ENCODE measurements at places on chromosomes 12 and 14.

DNA sequence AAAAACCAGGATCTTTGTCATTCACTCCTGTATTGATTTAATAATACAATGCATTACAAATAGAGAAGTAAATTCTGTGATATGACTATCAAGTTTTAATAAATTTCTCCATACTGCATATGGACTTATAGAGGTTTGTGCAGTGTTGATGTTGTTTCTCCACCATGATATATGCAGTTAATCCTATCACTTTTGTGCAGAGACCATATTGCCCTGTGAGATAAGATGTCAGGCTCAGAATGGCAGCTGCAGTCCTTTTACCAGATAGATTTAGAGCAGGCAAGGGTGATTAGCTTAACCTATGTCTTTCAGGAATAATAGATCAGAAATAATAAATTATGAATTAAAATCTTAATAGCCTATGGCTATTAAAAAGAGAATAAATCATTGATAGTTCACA, 38.6 kb upstream of the KCNJ8 start:
- DNase-seq = no peak

DNA sequence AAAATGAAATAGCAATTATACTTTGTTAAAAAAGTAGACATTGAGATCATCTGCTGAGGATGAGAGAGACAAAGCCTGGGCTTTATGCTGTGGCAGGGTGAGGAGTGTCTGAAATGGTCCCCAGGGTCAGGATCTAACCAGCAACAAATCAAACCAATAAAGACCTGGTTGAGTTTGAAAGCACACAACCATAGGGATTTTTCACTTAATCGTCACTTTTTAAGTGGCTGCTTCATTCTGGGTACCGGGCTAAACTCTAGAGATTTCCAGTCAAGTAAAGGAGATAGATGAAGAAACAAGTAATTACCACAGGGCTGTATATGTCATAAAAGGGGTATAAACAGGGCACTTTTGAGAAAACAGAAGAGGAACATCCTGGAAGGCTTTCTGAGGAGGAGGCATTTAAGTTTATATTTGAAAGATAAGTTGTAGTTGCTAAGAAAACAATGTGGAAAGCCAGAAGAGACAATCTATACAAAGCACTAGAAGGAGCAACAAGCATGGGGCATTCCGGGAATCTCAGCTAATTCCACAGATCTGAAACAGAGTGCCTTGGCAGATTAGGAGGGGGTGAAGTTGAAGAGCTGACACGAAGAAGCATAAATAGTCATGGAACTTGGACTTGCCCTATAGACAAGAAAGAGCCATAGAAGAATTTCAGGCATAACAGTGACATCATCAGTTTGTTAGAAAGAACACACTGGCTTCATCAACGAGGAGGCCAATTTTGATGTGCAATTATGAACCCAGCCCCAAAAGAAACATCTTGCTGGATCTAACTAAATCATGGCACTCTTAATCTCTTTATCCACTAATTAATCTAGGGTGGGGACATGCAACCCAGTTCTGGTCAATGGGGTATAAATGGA, 46.9 kb upstream of the FRS2 start:
- no peak for DNase-seq

GRCh38 chr14:29558516-29558915, 369.1 kb downstream of the PRKD1 start:
- no peak for DNase-seq

DNA sequence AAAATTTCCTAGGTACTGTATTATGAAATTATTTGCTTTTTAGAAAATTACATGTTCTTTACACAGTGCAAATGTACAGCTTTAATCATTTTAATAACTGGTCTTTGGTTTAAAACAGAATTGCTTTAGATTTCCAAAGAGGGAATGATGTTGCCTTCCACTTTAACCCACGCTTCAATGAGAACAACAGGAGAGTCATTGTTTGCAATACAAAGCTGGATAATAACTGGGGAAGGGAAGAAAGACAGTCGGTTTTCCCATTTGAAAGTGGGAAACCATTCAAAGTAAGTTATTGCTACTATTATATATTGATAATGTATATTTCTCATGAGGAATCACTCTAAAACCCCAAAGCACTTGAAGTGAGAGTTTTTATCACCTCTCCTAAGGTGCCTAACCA, 13.4 kb downstream of the LGALS3 start:
- no peak for DNase-seq

DNA sequence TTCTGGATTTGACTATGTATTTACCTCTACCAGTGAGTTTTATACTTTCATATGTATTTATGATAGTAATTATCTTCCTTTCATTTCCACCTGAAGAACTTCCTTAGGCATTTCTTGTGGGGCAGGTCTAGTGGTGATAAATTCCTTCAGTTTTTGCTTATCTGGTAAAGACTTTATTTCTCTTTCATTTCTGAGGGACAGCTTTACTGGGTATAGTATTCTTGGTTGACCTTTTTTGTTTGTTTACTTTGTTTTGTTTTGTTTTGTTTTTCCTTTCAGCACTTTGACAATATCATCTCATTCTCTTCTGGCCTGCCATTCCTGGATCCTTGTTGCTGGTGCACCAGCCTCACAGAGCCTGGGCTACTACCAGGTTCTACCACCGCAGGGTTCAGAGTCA, 53.9 kb upstream of the NFKBIA start:
- no peak for DNase-seq

GRCh38 chr14:73049428-73049827, 8.9 kb upstream of the RBM25 start:
- no peak for DNase-seq

GRCh38 chr12:111271674-111272418, 97.0 kb downstream of the PHETA1 start:
- DNase-seq = no peak

- DNase-seq = no peak
Observed at GRCh38 chr14:71619472-71619871, 312.8 kb upstream of the RGS6 start.

Measured in anterior cingulate cortex (tissue), 58 donors.